ENCODE measurements at places on chromosomes 11 and 22. TPM values are rescaled to one million over a fixed set of nuclear protein-coding genes. Genes with fewer than 3 reads are reported as not detected.
A peak's percentile ranks its signal among the peaks of the same experiment; 100 is the strongest.

- DNase-seq: no peak
These were observed 859 bp upstream of the ACCS start for GRCh38 chr11:44065161-44065661.

DNA sequence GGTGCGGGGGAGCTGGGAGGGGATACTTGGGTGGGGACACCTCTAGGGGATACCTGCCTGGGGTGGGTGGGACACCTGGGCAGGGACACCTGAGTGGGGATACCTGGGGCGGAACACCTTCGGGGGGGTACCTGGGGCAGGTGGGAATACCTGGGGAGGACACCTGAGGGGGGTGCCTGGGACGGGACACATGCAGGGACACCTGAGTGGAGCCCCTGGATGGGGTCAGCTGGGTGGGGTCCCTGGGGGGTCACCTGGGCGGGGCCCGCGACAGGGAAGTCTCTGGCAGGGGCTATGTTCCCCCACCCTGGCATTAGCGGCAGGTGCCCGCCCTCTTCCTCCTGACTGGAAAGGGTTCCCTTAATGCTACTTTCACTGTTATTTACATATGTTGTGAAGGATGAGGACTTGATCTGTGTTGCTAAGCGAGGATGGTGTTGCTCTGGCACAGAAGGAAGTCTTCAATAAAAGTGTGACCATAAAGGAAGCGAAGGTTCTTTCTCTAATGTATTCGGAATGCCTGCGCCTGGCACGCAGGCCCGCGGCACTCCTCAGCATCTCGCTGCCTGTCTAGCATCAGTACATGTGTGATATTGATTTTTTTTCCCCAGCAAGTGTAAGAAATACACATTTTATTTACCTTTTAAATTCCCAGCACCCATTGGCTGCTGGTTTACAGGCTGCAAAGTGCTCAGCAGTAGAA is 801.7 kb downstream of the BRD1 start:
- no peak for DNase-seq

DNA sequence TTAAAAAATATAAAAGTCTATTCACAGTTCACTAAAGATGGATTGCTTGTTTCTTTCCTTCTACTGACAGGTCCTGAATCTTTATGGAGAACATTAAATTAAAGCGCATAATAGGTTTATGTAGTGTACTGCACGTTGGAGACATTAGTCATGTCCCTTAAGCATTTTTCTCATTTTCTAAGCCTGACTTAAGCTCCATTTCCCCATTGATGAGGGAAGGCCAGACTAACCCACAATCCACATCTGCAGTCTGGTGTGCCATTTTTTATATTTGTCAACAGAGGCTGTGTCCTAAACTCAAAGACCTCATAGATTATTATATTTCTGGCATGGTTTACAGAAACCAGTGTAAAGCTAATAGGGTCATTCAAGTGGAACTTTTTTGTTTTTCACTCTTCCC is 39.9 kb downstream of the CADM1 start:
- DNase-seq: peak; percentile 69

OR8G5 gene
- total RNA-seq: not detected

MICALL1 gene
- 65.0 TPM for total RNA-seq

GGTLC2 gene
- total RNA-seq: not detected

OR8J1 gene
- not detected for total RNA-seq

DNA sequence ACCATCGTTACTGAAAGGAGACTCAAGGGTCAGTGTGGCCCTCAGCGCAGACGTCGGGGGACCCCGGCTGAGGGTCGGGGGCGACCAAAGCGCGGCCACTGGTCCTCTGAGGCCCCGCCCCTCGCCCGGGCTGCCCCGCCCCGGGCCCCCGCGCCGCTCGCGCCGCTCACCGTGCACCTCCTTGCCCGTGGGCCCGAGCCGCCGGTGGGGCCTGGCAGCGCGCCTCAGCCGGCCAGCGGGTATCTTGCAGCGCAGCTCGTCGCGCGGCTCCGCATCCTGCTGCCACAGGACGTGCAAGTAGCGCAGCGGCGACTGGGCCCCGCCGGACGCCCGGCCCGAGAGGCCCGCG is 419 bp downstream of the ANKRD54 start:
- no peak for DNase-seq

- no peak for DNase-seq
These were observed 882 bp downstream of the FREY1 start for GRCh38 chr11:45906096-45906682.

DNA sequence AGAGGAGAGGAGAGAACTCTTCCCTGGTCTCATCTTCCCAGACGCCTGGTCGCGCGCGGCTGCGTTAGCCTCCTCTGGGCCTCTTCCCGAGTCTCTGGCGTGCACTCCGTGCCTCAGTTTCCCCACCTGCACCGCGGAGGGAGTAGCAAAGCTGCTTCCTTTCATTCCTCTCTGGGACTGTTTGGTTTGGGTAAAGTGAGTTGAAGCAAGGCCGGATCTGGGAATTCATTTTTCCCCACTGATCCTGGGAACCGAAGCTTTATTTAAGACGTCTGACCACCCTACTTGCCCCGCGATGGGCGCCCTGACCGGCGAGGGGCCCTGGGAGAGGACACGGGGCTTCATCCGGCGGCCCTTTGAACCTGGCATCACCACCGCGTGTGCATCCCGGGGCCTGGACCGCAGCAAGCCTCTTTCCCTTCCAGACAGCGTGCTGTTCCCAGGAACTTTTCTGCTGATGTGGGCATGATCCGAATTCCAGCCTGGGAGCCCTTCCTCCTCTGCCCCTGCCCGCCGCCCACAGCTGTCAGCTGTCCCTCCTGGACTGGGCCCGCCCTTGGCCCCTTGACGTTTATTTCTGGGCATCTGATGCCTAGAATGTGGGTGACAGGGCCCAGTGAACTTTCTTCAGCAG is 758 bp downstream of the LDLRAD3 start:
- peak; percentile 6 for DNase-seq

COPB1 gene
- 407 TPM for total RNA-seq

DNA sequence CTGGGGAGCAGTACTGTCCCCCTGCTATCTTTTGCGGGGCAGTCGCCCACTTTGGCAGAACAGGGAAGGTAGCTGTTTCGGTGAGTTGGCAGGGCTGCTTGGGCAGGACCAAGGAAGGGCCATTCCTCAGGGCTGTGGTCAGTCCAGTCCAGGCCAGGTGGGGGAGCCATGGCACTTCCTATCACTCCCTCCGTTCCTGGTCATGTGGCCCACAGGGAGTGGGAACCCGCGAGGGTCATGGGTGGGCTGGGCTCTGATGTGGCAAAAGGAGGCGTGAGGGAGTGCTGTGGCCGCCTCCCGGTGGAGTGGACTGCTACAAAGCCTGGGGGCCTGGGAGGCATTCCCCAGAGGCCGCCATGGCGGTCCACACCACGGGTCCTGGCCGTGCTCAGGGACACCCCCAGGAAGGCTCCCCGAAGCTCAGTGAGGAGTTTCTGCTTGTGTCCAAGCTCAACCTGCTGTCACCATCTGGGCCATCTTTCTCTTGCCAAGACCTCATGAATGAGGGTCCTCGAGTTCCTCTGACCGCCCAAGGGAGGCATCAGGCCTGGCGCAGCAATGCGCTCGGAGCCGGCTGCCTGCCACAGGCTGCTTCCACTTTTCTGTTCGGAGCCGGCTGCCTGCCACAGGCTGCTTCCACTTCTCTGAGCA is 11.9 kb downstream of the CHID1 start:
- DNase-seq: peak; percentile 6

DNA sequence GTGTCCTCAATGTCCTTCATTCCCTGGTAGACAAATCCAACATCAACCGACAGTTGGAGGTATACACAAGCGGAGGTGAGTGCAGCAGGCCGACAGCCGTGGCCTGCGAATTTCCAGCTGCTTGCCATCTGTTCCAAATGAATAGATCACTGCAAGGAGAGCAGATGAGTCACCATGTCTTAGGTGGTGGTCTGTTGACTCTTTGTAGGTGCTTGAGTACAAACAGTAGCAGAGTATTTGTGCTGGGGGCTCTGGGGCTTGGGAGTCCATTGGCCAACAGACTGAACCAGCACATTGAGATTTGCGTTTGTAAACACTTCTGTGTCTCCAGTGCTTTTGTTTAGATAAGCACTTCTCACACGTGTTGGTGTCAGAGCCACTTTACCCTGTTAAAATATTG is 21.1 kb downstream of the EIF3L start:
- DNase-seq: no peak

MS4A6E gene
- not detected for total RNA-seq

DNA sequence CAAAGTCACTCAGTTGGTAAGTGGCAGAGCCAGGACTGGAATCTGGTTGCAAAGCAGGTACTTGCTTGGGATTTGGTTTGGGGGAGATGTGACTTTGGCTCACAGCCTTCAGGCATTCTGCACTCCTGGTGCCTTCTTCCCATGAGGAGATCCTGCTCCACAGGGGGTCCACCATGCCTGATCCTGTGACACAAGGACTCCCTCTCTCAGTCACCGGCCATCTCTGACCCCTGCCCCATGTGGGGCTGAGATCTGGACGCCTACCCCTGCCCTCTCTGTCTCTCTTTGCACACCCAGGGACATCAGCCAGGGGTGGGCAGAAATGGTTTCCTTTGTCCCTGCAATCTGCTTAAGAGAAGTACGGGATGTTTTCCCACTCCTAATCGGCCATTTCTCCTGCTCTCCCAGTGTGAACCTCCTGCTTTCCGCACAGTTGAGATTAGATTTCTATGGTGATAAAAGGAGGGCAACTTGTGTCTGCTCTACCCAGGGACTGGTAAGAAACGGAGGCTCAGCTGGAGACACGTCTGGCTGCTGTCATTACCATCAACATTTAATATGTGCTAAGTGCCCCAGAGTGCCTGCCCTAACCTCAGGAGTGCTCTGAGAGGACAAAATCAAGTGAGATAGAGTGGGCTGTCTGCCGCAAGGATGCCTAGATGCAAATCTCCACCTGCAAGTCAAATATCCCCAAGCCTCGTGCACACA is 11.1 kb upstream of the FXYD6 start:
- DNase-seq: no peak

PGGHG gene
- 8.8 TPM for total RNA-seq

GRCh38 chr11:68549789-68550484 is 89.4 kb downstream of the PPP6R3 start:
- DNase-seq: no peak

MB gene
- total RNA-seq: not detected

DNA sequence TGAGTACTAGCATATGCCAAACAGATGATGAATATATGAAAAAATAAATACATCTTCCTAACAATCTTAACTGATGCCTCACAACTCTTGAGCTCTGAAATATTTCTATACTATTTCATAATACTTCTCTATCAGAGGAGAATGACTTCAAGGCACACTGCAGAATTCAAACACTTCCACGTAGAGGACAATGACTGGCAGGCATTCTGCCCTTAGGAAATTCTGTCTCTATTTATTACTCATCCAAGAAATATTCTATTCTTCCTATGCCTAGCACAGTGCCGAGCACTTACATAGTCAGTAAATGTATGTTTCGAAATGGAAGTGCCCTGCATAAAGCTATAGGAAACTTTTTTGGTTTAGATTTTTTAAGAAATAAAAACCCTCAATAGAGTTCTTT is 809.1 kb downstream of the DLG2 start:
- peak; percentile 29 for DNase-seq

MCHR1 gene
- 0.50 TPM for total RNA-seq

GRCh38 chr22:33896154-33896553 is 24.1 kb downstream of the LARGE1 start:
- no peak for DNase-seq
